CD14-positive monocyte (primary cell): ENCODE measurements at places on chromosomes 3 and 15.

DNA sequence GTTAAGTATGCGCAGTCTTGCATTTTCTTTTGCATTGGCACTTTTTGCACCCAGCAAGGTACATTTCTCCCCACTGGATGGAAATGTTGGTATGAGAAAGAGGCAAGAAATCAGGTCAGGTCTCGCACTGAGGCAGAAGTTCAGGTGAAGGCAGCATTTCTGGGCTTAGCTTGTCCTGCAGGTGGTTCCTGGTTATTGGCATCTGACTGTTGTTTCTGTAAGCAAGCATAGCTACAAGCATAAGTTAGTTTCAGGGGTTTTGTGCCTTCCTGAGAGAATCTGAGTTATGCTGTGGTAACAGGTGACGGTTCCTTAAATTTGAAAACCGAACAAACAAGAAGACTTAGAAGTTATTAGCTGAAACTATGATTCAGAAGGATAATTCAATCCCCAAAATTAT lies 139.4 kb upstream of the GRM7 start:
- DNase-seq = no peak

DNA sequence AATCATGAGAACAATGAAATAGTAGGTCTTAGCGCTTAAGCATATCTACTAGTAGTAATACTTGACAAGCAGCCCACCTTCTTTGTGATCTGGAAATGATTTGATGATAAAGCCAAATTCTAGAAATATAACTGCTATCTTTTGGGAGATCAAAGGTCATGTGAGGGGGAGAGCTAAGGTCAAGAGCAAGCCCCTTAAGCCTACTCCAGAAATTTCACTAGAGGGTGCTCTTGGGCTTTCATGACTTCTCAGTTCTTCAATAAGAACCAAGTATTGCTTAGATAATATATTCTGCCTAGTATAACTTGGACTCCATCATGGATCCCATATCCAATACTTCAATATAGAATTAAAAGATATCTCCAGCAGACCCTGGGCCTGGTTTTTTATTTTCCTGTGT lies 319.6 kb downstream of the ZBTB20 start:
- peak; percentile 12 for DNase-seq

GRCh38 chr15:68910816-68911215 lies 19.5 kb upstream of the SPESP1 start:
- no peak for DNase-seq

- peak; percentile 20 for DNase-seq
These were observed 1.4 kb upstream of the ILDR1 start for GRCh38 chr3:122023335-122023910.

DNA sequence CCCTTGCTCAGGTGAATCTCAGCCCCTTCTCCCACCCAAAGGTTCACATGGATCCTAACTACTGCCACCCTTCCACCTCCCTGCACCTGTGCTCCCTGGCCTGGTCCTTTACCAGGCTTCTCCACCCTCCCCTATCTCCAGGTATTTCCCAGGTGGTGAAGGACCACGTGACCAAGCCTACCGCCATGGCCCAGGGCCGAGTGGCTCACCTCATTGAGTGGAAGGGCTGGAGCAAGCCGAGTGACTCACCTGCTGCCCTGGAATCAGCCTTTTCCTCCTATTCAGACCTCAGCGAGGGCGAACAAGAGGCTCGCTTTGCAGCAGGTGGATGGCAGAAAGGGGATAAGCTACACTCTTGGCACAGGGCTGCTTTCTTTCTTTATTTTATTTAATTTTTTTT lies 4.5 kb downstream of the FAM131A start:
- DNase-seq = no peak

GRCh38 chr15:101013769-101014675 lies 94.9 kb downstream of the LRRK1 start:
- no peak for DNase-seq

DNA sequence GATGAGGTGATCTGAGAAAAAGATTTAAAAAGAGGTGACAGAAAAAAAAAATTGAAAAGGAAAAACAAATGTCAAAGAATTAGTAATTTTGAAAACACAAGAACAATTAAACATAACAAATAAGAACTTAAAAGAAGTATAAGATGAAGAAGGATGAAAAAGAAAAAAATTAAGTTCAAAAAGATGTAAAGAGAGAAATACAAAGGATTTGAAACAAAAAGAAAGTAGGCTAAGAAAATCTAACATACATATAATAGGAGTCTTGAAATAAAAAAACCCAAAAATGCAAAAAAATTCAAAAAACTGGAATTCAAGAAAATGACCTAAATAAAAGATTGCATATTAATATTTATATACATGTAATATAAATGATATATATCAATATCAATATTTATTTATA lies 949.2 kb downstream of the MCTP2 start:
- no peak for DNase-seq

DNA sequence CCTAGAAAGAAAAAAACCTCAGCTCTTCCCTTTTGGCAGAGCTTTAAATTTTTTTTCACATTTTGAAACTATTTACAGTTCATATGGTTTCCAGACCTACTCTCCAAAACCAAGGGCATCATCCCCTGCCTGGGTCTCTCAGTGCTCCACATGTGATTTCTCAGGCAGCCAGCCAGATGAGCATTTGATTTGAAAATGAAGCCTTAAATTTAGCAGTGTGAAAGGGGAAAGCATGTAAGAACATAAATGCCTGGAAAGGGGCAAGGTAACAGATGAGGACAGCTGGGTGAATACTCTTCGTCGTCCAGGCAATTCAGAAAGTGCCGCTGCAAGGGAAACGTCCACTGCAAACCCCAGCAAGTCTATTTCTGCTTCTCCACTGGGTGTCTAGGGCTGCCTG lies 94.8 kb downstream of the ATP8B4 start:
- DNase-seq = no peak

- no peak for DNase-seq
These were observed 67.5 kb downstream of the RPL22L1 start for GRCh38 chr3:170802164-170803151.

- no peak for DNase-seq
These were observed 15.9 kb downstream of the PSTPIP1 start for GRCh38 chr15:77010857-77011256.

DNA sequence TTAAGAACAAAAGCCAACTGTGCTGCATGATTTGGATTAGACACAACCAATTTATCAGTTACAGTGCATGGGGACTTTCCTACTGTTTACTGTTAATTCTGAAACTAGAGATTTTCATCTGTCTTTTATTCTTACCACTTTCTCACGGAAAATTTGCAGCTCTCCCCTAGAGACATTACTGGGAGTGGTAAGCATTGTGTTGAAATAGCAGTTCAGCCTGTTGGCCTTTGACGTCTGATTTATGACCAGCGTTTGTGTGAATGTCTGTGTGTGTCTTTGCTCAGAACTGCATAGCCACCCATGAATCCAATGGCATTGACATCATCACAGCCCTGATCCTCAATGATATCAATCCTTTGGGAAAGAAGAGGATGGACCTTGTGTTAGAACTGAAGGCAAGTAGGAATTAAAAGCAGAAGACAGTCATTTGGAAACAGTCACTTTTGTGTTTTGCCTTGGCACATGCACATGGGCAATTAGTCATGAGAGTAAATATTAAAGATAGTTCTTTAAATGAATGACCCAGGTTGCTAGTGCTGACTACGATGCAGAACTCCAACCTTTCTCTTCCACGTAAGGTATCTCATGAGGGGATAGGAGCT lies 202.2 kb upstream of the BHLHE40 start:
- DNase-seq = no peak

GRCh38 chr3:32257641-32258438 lies 19.4 kb downstream of the CMTM8 start:
- no peak for DNase-seq

- DNase-seq = no peak
These were observed 43.8 kb downstream of the IFT122 start for GRCh38 chr3:129483870-129484269.

- no peak for DNase-seq
These were observed 3.2 kb downstream of the CTDSPL start for GRCh38 chr3:37864904-37865303.

DNA sequence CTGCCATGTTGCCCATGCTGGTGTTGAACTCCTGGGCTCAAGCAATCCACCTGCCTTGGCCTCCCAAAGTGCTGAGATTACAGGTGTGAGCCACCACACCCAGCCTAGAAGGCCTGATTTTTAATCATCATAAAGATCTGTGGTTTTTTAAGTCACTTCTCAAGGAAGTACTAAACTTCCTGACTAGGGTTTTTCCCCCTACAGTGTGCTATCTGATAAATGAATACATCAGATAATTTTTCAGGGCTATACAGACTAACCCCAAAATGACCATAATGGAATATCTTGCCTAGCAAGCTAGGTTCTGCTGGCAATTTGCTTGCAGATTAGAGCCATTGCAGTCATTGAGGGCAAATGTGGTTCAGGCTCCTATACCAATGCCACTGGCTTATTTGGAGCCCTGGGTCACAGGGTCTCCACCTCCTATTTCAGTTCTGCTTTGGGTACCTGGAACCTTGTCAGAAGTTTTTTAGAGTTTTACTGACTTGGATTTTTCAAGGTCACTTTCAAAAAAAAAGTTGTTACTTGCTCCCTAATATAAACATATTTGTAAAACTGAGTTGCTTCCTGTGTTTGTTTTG lies 80.8 kb downstream of the SLC49A4 start:
- no peak for DNase-seq
